ENCODE measurements at places on chromosomes 5 and 9.

DNA sequence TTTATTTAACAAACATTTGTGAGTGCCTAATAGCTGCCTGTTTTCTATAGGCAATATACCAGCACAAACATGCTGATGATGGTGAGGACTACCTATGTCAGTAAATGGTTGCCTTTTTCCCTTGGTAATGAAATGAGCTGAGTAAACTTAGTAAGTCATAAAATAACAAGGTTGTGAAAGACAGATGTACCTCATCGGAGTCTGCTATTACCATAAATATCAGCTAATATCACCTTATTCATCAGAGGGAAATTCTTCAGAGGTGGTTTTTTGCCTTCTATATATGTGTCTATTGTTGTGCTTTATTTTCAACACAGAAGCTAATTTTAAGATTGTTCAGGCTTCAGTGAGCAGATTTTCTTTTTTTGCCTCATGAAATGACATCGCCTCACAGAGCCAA, 1040.5 kb downstream of the DTWD2 start:
- DNase-seq: no peak

DNA sequence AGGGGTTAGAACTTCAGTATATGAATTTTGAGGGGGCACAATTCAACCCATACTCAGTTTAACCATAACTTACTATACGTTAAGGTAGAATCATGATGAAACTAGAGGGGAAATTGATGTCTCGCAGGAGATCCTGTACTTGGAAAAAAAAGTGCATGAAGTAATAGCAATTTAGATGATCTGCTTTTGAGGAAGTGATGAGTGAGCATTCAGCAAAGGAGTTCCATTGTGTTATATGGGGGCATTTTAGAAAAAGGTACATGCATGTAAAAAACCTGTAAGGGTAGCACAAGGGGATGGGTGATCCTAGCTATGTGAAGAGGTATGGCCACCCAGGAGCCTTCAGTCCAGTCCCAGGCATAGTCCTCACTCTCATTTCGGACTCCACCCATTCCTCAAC, 14.8 kb upstream of the TMC1 start:
- no peak for DNase-seq

DNA sequence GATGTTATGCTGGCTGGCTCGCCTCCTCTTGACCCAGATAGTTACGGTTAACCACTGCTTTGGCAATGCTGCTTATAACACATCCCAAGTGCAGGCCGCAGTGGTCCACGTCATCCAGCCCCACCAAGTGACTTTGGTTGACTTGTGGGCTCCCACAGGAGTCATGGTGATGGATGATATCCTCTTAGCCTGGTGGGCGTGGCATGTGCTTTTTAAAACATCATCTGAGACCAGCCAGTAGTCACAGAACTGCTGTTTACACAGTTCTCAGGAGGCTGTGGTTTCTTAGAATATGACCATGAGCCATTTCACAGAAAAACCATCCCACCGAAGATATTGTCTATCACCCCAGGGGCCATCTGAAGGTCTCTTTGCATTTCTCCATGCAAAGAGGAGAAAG, 216.9 kb downstream of the SH3GL2 start:
- no peak for DNase-seq

- no peak for DNase-seq
Measured at GRCh38 chr5:17183831-17184230, 33.6 kb upstream of the BASP1 start.

DNA sequence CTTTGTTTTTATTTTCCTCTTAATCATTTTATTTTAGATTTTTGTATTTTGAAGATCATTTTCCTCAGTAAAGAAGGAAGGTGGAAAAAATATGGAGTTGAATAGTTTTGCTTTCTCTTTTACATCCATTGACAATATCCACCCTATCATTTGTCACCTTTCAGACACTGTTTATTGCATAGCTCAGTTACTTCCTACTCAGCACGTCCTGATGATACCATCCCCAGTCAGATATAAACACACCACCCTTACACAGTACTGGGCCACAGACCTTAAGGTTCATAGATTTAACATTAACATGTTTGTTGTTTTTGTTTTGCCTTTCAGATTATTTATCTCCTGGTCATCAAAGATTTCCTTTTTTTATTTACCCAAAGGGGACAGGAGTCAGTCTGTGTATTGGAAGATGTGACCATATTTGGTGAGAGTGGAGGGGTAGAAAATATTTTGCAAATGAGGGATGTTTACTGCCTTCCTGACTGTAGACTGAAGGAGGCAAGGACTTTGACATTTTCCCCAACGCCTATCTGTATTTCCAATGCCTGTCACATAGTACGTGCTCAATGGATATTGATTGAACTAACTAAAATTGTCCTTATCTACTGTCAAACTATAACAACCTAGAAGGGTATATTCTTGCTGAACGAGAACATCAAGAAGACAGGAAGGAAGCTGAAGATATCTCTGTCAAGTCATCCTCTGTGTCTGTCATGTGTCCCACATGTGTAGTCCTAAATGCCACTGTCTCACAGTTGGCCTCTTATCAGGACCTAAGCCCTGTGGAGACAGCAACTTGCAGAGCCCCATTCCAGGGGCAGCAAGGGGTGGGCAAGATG, 15.6 kb downstream of the STX17 start:
- DNase-seq: no peak

DNA sequence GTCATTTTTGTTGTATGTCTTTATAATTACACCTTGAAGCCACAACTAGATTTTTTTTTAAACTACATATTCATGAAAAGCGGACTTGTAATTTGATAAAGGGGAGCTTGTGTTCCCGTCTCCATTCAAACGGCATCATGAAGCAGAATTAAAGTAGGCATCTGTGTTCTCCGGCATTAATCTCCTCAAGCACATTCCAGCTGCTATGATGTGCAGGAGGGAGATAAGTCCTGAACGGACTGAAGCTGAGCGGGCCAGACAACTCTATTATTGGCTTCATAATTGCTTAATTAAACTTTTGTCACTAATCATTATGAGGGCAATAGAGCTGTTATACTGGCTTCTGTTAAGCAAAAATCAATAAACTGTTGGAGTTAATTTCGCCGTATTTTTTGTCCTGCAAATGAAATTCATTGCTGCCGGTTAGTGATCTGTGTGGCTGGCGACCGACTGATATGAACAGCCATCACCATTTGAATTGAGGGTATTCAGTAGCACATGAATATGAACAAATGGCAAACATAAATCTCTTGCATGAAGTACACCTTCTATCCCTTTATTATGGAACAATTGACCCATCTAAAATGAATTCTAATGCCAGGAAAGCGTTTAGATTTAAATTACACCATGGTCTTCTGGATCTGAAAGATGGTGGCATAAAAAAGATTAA, 408.8 kb upstream of the IRX1 start:
- DNase-seq: no peak

DNA sequence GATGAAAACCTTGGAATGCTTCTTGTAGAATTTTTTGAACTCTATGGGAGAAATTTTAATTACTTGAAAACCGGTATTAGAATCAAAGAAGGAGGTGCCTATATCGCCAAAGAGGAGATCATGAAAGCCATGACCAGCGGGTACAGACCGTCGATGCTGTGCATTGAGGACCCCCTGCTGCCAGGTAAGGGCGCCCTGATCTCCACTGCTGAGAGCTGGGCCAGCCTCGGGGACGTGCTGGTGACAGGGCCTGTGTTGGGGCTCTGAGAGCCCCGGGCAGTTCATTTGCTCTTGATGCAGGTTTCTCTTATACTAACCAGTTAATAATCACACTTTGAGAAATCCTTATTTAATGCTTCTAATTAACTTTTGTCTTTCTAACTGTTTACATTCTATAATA, 33.0 kb downstream of the TENT4A start:
- DNase-seq: no peak

DNA sequence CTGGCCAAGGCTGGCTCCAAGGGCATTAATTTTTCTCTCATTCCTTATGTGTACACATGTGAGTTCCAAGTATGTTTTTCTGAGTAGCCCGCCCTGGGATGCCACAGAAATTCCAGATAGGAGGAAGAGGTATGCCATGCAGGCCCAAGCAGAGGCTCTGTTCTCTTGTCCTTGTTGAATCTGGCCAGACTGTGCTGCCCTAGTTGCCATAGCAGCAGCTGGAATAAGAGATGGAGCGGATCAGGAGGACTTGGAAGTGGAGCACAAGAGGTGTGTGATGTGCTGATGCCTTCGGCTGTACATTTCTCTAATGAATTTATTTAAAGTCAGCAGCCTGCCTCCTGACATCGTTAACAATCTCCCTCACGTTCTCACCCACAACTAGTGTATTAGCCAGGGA, 235.6 kb upstream of the RPS23 start:
- DNase-seq: no peak

GRCh38 chr9:88664773-88665172, 129.8 kb downstream of the NXNL2 start:
- DNase-seq: no peak

- no peak for DNase-seq
Measured at GRCh38 chr5:147918101-147918685, 11.9 kb upstream of the C5orf46 start.

DNA sequence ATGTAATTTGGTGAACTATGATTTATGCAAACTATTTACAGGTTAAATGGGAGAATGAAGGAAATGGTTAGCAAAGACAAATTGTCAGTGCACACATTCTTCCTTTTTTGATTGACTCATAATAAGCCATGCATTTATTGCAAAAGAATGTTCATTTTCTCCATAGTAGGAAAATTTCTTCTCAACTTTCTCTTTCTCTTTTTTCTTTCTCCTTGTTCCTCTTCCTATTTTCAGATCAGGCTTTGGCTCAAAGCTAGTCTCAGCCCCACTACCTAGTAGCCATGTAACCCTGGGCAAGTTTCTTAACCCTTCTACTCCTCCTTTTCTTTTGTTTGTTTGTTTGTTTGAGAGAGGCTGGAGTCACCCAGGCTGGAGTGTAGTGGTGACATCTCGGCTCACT, 156.6 kb downstream of the PIK3R1 start:
- DNase-seq: no peak

DNA sequence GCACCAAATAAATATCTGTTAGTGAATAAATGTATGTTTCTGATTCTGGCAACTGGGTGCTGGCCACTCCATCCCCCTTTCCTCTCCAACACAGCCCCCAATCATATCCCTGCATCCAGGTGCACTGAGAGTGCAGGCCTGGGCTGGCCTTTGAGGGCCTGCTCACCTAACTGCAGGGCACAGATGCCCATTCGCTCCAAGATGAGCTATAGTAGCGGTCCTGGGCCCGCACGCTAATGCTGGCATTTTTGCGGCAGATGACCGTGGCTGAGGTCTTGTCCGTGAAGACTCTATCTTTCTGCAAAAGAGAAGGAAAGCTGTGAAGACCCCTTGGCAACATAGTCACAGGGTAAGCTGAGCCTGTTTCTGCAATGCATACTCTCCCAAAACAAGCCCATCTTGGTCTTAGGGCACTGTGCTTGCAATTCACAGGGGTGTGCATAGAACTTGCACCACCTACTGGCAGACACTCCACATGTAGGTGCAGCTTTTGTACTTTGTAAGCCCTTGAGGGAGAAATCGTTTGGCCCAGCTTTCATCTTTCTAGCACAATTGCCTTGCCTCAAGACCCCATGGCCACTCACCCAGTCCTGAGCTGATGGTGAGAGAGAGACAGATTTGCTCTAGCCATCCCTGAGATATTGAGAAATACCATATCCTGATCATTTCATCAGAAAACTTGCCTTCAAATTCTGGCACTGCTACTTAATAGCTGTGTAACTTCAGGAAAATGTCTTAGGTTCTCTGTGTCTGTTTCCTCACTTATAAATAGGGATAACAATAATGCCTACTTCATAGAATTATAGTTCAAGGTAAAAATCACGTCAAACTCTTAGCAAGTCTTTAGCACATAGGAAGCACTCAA, 13.5 kb downstream of the IL12B start:
- DNase-seq: peak; percentile 7

- no peak for DNase-seq
Measured at GRCh38 chr5:101535626-101536025, 632.5 kb upstream of the ST8SIA4 start.

DNA sequence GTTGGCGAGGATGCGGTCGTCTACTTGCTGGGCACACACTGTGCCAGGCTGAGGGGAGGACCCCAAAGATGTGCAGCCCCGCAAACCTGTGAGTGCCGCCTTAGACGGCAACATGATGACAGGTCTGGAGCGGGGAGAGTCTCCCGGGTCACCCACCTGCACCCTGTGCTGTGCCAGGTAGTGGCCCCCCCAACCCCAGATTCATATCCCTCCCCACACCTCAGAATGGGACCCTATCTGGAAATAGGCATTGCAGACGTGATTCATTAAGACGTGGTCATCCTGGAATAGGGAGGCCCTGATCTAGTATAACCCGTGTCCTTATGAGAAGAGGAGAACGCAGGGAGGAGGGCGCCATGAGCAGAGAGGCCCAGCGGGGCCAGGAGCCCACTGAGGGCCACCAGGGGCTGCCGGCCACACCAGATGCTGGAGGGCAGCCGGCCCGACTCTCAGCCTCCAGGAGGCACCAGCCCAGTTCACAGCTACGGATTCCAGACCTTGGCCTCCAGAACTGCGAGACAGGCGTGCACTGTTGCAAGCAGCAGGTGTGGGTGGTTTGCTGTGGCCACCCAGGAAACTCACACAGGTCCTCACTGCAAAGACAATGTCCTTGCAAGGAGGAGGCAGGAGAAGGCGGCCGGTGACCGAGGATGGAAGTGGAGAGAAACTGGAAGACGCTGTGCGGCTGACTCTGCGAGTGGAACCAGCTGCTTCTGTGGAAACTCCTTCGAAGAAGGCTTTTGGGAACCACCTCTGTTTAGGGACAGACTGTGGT, 131.9 kb upstream of the LPCAT1 start:
- no peak for DNase-seq
